Common myeloid progenitor, CD34-positive (primary cell): ENCODE measurements at places on chromosomes 3 and 15.

DNA sequence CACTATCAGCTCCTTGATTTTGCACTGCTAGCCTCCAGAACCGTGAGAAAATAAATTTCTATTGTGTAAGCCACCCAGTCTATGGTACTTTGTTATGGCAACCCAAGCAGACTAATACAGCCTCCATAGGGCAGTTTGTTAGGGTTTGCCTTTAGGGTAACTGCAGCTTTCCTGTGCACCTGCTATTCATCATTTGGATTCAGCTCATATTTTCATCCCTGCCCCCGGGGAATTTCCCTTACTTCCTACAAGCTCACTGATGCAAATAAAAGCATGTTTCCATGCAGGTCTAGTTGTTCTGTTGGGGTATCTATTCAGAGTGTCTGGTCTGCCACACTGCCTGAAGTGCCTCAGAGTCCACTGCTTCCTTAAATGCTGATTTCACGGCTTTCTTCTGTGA, 48.6 kb upstream of the ATOSA start:
- DNase-seq, result no peak

DNA sequence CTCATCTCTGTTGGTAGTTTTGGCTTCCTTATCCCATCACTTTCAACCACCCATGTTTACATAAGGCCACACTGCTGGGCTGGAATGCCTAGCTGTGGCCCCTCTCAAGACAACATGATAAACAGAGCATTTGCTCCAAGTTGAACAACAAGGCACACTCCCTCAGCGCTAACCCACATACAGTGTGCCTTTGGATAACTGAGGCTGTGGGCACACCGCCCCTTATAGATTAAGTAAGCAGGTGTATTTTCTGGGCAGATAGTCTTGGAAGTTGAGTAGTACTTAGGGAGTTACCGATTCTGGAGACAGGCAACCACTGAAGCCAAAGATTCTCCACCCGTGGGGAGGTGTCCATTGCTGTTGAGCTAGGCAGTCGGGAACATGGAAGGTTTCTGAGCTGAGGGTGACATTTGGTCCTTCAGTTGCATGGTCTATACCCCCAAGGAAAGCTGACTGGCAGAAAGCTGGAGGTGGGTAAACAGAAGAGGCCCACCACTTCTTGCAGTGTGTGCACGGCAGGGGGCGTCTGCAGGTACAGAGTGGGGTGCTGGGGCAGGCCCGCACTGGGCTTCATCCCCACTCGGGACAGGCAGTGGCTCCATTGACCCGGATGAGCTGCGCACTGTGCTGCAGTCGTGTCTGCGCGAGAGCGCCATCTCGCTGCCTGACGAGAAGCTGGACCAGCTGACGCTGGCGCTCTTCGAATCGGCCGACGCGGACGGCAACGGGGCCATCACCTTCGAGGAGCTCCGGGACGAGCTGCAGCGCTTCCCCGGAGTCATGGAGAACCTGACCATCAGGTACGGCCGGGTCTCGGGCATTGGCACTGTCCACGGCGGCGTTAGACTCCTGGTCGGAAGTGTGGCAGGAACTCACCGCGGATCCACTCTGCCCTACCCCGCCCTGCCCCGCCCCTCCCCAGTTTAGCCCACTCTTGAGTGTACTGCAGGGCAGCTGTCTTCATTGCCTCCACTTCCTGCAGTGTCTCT, 16.8 kb downstream of the NOX5 start:
- peak; percentile 66 for DNase-seq

DNA sequence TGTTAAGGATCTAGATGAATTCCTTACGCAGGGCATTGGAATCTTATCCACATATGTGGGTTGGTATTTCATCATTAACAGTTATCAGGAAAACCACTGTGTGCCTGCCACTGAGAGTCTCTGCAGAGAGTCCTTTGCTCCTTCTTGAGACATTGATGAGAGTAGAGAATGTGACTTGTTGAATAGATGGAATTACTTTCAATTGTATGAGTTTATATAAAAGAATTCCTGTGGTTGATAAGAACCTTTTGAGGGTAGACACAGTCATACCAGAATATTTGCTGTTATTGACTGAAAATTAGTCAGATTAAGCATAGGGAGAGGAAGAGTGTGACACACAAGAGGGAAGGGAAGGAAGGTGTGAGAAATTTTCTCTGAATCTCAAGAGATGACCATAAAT, 30.8 kb downstream of the ARHGEF26 start:
- DNase-seq, result no peak

DNA sequence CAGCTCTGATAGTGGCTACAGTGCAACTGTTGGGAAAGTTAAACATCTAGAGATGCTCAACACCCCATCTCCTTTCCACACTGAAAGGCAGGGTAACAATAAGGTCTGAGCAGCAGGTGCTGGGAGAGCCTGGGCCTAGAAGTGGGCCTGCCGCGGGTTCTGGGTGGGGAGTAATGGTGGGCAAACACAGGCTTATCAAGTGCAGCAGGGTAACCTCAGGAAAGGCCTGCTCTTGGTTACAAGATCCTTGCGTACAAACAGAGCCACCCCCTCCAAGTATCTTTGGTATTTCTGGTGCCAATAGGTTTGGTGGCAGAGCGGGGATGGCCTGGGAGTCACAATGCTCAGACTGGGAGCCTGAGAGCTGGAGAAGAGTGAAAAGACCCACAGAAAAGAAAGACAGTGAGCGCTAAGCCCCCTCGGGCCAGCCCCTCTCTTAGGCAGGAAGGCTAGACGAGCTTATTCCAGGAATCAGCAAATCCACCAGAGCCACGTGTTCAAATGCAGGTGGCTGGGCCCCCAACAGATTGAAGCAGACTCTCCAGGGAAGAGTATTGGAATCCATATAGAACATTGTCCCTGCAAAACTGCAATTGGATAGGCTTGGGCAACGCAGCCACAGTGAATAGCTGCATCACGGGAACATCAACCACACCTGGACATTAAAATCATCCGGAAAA, 2.7 kb downstream of the IQSEC1 start:
- DNase-seq, result peak; percentile 79

DNA sequence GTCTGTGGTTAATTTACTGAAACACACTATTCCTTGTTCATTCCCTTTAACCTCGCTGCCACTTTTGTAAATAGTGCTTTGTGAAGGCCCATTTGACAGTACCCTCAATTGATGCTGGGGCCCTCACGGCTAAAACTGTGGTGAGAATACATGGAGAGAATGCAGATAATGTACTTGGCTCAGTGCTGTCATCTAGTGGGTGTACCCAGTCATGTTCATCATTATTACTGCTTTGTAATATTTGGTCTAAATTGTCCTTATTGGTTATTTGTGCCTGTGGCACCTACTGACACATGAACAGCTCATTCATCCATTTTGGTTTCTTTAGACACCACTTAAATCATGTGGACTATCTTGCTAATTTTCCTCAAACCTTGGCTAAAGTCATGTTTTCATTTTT, 543.6 kb downstream of the EDEM1 start:
- peak; percentile 19 for DNase-seq

DNA sequence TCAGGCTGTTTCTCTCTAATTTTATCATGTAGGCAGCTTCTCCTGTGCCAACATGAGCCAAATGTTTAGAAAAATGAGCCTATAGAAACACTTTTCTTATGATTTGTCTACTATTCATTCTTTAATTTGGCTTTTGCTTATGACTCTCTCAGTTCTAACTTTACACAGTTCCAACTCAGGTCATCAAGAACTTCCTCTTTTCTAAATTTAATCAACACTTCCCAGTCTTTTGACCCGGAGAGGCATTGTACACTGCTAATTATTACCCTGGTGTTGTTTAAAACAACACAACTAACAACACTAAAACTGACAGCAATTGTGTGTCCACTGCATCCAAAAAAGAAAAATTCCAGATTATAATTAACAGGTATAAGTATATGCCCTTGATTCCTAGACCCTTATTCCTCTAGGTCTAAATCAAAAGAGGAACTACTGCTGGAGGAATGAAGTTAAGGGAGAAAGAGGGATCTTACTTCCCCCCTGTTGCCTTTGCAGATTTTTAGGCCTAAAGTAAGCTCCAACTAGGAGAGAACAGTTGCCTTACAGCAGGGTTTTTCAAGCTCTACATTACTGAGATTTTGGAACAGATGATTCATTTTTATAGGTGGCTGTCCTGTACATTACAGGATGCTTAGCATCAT, 332.2 kb upstream of the GOLIM4 start:
- peak; percentile 42 for DNase-seq

DNA sequence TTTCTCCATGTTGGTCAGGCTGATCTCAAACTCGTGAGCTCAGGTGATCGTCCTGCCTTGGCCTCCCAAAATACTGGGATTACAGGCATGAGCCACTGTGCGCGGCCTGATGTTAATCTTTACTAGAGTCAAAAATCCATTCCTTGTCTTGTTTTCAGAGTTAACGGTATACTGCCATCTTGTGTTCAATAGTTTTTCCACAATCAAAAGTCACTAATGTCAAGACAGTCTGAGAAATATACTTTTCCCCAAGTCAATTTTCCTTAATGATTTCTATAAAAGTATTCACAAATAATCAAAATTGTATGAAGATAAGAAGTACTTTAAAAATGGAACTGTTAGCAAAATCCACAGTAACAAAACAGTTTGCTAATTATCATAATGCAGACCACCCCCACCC, 8.5 kb downstream of the CRBN start:
- peak; percentile 65 for DNase-seq

DNA sequence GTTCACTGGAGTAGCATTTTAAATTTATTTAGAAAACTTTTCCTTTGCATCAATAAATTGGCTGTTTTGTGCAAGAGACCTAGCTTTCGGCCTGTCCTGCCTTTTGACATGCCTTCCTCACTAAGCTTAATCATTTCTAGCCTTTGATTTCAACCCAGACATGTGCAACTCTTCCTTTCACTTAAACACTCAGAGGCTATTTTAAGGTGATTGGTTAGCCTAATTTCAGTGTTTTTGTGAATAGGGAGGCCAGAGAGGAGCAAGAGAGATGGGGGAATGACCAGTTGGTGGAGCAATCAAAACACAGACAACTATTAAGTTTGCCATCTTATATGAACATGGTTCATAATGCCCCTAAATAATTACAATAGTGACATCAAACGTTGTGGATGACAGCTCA, 333.4 kb downstream of the SLC9A9 start:
- DNase-seq, result no peak

DNA sequence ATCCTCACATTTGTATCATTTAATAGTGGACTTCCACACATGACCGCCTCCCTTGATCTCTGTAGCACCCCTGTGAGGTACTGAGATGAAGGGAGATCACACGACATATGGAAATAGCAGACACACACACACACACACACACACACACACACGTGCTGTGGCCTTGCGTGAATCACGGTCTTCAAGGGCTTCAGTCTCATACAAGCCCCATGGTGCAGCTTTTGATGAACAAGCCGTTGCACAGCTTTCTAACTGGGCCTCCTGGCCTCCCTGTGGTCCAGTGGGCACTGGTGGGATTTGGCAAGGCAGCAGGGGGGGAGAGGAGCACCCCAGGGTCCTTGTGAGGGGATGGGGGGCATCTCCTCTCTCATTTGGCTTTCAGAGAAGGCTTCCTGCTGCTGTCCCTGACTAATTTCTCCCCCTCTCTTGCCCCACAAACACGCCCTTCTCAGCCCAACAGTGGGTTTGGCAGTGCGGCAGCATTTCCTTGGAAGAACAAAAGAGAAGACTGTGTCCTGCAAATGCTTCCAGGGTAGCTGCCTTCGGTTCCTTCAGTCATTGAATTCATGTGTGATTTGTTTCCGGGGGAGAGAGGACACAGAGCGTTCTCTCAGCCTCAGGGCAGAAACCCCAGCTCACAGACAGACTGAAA, 98.7 kb downstream of the SMAD6 start:
- no peak for DNase-seq

- no peak for DNase-seq
These were observed 13.0 kb downstream of the CALML4 start for GRCh38 chr15:68192117-68192516.

- DNase-seq, result no peak
These were observed 64.6 kb downstream of the TPRG1 start for GRCh38 chr3:189236352-189236751.

GRCh38 chr3:44762170-44762677, 630 bp downstream of the KIF15 start:
- DNase-seq, result peak; percentile 11
